ENCODE measurements at places on chromosomes 12 and 14.

DNA sequence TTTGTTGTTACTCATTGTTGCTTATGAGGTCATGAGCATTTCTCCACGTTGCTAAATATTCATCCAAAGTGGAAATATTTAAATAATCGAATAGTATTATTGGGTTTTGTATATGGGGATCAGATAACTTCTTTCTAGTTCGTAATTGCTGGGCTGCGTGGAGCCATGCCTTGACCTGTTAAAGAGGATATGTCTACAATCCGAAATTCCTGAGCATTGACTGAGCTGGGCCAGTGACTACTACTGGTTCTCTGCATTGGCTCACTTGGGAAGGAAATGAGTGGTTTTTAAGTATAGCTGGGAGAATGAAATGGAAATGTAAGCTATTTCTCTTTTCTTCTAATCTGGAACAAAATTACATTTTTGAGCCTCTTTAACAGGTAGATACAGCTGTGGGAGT lies 163.2 kb downstream of the RPL10L start:
- DNase-seq = no peak

GRCh38 chr12:52314511-52314910 lies 6.7 kb downstream of the KRT83 start:
- no peak for DNase-seq

DNA sequence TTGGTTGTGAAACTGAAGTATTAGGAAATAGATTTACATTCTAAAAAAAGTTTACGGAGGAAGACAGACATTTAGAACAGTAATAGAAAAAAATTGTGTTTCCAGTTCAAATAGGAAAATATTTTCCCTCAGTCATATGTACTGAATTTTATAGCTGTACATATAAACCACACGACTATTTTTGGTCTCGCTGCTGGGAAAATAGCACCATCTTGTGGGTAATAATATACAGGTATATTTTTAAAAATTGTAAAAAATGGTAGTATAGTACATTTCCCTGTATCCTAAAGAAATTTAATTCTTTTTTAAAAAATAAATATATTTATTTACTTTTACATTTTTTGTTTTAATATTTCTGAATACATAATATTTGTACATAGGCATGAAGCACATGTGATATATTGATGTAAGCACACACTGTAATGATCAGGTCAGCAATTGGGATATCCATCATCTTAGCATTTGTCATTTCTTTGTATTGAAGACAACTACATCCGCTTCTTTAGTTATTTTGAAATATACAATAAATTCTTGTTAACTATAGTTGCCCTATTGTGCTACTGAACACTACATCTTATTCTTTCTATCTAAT lies 168.6 kb downstream of the ALX1 start:
- no peak for DNase-seq

DNA sequence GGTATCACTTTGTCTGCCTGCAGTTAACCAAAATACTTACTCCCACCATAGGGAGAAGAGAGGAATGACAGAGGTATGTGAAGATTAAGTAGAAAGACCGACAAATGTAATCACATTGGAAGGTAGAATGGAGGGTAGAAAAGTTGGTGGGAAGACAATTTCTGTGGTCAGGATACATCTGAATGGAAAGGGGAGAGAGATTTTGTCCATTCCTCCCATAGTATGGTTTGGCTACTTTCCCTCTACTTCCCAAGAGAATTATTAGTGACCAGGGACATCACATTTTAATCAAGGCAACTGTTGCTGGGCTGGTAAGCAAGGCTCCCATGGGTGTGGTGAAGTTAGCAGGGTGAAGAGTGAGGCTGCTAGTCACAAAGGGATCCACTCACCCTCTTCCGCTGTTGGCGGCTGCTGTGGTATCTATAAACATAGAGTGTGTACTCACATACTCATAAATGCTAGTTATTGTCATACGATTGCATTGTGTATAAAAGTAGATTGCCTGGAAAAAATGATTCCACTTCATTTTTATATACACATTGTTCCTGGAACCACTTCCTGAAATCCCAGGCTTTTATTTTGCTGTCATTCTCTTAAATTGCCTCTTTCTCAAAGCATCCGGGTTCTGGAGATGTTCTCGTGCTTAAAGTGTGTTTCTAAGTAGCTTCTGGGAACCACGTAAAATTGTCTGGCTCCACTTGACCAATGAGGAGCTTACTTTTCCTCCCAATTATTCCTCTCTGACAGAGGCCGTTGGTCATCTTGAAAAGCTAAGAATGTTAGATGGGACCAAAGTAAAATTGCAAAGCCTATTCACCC lies 413.1 kb downstream of the ZFP36L1 start:
- DNase-seq = no peak

GRCh38 chr14:36439766-36440165 lies 80.3 kb downstream of the NKX2-1 start:
- no peak for DNase-seq

DNA sequence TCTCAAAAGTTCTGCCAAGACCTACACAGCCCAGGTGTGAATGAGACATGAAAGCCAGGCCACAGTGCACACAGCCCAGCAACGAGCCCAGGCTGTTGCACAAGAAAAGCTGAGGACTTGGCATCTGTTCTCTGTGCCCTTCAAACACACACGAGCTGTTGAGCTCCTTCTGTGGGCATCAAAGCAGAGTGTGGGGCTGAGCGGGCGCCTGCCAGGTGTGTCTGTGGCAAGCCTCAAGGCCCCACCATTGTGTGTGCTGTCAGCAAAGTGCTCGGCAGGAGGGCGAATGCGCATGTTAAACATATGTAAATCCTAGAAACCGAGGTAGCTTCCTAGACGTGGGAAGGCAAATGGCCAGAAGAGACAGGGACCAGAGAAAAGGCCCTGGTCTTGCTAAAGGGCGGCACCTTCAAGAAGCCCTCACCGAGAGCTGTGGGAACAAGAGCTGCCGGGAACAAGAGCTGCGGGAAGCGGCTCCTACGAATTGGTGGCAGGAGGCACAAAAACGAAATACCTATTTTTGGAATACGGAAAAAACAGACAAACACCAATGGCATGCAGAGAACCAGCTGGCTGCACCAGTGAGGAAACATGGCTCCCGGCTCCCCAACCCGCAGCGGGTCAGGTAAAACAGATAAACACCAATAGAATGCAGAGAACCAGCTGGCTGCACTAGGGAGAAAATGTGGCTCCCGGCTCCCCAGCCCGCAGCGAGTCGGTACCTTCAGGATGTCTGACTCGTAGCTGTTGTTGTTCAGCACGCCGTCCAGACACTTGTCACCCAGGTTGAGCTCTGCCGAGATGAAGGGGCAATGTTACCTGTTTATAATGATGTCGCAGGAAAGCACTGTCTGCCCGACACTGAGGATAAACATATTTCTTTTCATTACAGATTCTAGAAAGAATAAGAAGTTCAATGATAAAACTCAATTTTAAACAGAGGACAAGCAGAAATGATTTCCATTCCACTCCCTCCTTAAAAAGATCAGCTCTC lies 19.0 kb upstream of the GOLGA3 start:
- no peak for DNase-seq

GRCh38 chr12:132264086-132265010 lies 65.0 kb downstream of the GALNT9 start:
- no peak for DNase-seq

- DNase-seq = no peak
Measured at GRCh38 chr12:106760184-106760531, 14.3 kb upstream of the RIC8B start.

DNA sequence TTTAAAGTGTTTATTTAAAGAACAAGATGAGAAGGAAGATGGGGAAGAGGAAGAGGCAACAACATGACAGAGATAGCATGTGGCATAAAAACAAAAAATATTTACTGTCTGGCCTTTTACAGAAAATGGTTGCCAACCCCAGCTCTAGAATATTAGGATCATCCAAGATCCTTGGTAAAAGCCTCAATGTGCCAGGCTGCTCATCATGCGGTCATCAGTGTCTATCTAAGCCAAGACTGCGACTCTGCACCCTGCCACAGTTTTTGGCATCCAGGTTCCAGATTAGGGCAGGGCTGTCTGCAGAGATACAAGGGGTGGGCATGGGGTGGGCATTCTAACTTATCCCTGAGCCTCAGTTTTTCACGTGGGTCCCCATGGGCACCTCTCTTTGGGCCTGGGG lies 46.9 kb upstream of the CNTN1 start:
- DNase-seq = no peak

GRCh38 chr14:81618695-81619094 lies 85.0 kb upstream of the SEL1L start:
- no peak for DNase-seq

DNA sequence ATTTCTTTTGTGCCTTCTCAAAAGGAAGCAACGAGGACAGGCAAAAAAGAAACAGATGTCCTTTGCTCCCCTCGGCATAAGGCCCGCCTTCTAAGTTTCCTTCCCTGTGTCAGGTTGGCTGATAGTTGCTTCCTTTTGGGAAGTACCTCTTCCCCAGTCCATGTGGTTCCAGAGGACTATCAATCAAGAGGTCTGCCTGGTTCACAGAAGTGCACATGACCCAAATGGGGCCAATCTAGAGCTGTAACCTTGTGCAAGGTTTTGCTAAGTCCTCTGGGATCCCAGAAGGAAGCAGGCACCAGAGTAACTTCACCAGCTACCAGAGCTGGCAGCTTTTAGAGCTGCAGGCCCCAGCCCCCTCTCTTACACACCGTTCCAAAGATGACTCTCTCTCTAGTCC lies 42.6 kb downstream of the TMEM63C start:
- DNase-seq = no peak

GRCh38 chr12:83664650-83665049 lies 977.9 kb downstream of the TMTC2 start:
- DNase-seq = no peak

DNA sequence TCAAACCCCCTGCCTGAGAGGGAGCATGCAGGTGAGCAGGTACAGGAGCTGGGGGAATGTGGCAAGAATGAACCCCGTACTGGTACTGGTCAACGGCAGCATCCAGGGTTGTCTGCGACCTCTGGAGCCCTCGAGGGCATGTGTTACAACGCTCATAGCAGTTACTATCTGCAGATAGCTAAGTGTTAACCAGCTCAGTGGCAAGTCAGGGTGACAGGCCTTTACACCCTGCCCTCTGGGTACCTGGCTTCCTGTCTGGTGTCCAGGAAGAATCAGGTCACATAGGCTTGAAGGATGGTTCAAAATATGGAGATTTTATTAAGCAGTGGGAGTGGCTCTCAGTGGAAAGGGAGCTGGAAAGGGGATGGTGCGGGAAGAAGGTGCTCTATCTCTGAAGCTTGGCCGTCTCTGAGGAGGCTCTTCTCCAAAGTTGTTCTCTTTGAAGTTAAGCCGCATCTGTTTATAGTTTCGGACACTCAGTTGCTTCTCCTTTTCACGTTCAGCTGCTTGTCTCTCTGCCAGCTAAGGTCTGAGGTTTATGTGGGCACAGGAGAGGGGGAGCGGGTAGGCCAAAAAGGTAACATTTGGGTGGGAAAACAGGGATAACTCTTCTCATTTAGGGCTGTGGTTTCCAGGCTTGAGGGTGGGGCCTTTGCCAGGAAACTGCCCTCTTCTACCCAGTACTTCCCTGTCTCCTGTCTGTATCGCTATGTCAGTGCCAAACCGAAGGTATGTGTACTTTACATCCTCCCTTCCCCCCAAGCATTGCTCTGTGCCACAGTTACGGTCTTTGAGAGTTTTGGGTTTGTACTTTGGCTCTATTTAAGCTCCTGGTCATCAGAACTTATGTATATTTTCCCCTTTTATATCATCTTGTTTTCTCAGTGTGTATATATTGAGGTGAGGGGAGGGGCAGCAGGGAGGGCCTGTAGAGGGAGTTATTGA lies 305.8 kb downstream of the RGS6 start:
- no peak for DNase-seq

Data from AG09309 (cell line).